Activated naive CD8-positive, alpha-beta T cell treated with anti-CD3 and anti-CD28 coated beads, Interleukin-2, amount 10 ng/mL, durations not matched to agents 7 days and 5 days (primary cell): ENCODE measurements at places on chromosomes 13 and 19. TPM values are rescaled to one million over a fixed set of nuclear protein-coding genes. Genes with fewer than 3 reads are reported as not detected.

The ANGPTL8 gene
- total RNA-seq: not detected

DNA sequence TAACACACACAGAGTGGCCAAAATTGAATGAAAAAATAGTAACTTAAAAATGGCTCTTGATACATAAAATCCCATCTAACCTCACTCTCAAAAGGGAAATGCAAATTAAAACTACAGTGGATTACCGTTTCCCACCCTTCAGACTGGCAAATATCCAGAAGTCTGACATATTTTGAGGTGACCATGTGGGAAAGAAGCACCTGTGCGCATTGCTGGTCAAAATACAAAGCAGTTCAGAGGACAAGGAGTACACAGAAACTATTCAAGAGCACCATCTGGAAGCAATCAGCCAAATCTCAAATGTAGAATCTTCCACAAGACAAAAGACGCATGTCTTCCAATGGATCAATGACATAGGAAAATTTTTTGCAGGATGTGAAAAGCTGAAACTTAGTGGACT lies 23.2 kb downstream of the NALCN start:
- DNase-seq: no peak

DNA sequence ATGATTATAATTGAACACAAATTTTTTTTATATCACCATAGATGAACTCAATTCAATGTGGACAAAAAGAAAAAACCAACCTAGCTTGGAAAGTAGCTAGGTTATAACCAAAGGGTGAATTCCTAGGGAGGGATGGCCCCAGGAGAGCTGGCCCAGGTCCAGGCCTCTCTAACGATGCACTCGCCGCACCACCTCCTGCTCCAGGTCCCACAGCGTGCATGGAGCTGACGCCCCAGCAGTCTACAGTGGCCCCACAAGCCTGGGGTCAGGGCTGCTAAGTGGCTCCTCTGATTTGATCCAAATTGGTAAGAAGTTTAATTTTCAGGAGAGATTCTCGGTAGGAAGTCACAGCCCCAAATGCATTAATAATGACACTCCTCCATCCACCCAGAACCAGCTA lies 48.8 kb downstream of the TSHZ3 start:
- DNase-seq: no peak

DNA sequence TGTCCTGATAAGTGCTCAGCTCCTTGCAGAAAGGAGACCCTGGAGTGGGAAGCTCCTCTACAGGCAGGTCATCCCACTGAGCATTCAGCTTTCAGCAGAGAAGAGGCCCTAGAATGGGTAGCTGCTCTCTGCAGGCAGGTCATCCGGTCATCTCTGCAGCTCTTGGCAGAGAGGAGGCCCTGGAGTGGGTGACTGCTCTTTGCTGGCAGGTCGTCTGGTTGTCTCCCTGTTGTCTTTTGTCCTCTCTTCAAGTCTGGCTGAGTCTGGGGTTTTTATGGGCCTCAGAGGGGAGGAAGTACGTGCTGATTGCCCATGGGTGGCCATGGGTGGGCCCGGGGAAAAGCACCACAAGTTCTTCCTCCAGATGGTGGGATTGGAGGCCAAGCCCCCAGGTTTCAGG lies 250.3 kb upstream of the EDNRB start:
- DNase-seq: no peak

- DNase-seq: no peak
These were observed 6.9 kb downstream of the CHAF1A start for GRCh38 chr19:4409123-4409933.

- no peak for DNase-seq
These were observed 541.4 kb downstream of the GPC6 start for GRCh38 chr13:93767917-93768409.

The GTPBP3 gene
- 41.8 TPM for total RNA-seq

DNA sequence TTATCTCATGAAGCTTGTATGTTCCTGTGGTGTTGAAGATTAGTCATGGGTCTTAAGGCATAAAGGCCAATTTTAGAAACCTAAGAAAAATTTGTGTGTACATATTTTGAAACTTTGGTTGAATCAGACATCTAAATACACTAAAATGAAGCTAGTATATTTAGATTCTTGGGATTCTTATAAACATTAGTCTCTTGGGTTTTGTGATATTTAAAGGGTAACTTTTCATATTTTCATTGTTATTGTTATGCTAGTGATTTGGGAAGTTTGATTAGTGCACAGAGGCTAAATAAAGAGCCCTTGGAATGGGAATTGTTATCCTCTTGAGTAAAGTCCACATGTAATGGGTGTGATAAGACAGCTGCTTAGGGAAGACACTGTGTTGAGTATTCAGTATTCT lies 24.5 kb downstream of the UBA2 start:
- no peak for DNase-seq

- DNase-seq: no peak
These were observed 2.3 kb upstream of the C19orf84 start for GRCh38 chr19:51392701-51393100.

DNA sequence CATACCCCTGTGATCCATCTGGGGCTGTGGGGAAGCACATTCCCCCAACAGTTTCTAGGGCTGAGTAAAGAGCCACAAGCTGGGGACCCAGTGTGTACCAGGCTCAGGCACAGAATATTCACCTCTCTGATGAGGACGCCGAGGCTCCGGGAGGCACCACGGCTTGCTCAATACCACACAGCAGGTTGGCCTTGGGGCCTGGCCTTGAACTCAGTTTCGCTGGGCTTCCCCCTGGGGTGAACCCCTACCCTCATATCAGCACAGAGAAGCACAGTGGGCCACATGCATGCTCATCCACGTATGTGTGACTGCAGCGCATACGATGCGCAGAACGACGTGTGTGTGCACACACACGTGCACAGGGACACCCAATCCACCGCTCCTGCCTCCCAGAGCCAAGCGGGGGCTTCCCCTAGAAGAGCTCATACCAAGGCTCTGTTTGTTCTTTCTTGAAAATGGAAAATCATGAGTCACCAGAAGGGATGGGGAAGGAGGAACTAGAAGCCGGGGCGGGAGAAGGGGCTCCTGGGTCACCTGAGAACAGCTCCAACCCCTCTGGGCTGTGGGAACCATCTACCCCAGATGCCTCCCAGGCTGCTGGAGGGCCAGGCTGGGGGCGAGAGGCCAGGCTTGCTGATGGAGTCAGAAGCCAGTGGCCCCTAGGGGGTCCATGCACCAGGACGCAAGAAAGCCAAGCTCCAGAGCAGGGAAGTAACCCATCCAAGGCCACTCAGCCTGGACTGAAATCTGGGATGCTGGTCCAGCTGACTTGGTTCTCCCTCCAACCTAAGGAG lies 4.9 kb upstream of the PDE4C start:
- no peak for DNase-seq

The VSTM2B gene
- not detected for total RNA-seq

DNA sequence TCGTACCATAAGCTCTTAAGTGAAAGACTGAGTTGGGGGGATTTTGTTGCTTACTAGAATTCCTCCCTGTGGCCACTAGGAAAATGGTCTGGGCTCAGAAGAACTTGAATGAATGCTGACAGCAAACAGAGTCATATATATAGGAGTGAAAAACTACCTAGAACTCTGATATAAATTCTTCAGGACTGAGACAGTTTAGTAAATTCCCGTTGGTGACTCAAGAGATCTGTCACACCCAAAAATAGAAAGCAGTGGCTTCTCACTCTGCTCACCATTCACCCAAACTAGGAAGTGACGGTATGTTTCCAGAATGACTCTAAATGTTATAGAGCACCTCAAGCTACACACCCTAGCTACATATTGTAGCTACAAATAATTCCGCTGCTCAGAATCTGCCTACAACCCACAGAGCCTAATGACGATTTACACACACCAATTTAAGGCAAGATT lies 116.2 kb downstream of the TBC1D4 start:
- DNase-seq: no peak

- no peak for DNase-seq
These were observed 5.4 kb upstream of the PLAUR start for GRCh38 chr19:43675269-43675879.

The COX6B2 gene
- total RNA-seq: not detected

The CD79A gene
- total RNA-seq: 28.0 TPM

GRCh38 chr13:24216176-24216575 lies 55.7 kb downstream of the SPATA13 start:
- DNase-seq: no peak

DNA sequence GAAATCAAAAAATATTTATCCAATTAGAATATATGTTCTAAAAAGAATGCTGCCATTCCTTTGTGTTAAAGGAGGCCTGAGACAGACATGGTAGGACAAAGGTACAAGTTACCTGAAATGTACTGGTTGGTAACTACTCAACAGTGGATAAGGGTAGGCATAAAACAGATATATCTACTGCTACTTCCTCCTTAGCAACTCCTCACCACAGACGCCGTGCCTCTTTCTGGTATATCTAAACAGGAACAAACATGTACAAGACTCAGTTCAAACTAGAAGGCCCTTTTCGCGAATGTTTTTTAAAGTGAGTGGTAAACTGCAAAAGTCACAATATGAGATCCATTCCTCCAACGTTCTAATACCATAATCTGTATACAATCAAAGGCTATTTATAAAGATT lies 86.9 kb downstream of the TBC1D4 start:
- no peak for DNase-seq

GRCh38 chr19:38848299-38849146 lies 1.3 kb downstream of the HNRNPL start:
- no peak for DNase-seq

- no peak for DNase-seq
These were observed 868.0 kb downstream of the SLITRK6 start for GRCh38 chr13:84931264-84931663.

- DNase-seq: no peak
These were observed 744.8 kb downstream of the PCDH17 start for GRCh38 chr13:58376349-58376748.

DNA sequence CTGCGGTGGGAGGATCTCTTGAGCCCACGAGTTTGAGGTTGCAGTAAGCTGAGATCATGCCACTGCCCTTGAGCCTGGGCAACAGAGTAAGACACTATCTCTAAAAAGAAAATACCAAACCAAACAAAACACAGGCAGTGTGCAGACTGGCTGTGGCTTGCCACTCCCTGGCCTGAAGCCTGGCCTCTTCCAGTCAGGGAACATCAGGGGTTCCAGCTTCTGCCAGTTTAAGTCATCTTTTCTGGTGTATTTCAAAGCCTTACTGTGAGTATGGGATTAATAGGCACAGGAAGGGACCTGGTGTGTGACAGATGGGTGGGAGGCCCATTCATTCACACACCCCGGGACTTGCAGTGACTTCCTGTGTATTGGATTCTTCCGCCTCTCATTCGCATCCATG lies 27.0 kb upstream of the F2RL3 start:
- no peak for DNase-seq

DNA sequence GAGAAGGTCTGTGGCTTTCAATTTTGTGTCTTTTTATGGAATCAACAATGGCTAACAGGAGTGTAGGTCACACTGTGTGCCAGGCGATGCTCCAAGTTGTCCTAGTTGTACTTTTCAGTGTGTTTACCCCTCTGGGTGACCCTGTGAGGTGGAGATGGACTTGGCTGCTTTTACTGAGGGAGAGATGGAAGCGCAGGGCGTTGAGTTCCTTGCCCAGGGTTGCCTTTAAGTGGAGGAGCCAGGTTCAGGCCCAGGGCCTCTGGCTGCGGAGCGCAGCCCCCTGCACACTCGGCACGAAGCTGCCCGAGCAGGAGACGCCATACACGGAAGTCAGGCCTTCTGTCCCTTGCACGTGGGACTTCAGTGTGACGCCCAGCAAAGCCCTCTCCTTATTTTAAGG lies 112.8 kb downstream of the RAB20 start:
- no peak for DNase-seq

DNA sequence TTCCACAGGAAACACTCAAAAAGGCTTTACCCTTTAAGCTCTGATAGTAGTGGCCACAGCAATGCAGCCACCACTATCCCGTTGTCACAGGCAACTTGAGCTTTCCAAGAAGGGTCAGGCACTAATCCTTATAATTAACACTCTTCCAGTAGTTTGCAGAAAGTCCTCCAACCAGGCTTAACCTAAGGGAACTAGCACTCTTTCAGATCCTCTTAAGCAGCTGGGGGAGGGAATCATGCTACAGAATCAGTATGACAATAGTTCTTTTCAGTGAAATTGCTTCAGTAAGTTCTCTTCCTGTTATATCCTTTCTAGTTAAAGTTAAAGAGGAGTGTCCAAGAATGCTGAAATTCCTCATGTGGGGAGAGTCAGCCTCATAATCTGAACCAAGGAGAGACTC lies 82.2 kb downstream of the TNFSF11 start:
- no peak for DNase-seq
